Uterus (tissue), 4 donors: ENCODE measurements at places on chromosomes 11 and 22. TPM values are rescaled to one million over a fixed set of nuclear protein-coding genes. Genes with fewer than 3 reads are reported as not detected.

DNA sequence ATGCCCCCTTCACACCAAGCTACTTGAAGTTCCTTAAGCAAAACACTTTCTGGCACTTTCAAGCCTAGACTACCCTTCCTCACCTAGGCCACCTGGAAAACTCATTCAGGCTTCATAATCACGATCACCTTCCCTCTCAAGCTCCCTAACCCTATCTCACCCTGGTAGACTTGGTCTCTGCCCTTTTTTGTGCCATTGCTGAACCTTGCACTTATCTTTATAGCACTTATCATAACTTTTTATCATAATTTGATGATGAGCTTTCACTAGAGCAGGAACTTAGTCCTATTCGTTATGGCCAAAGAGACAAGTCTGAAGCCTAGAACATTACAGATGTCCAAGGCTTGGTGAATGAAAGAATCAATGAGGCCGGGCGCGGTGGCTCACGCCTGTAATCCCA, 5.5 kb downstream of the SLC35F2 start:
- no peak overlapping the region for H3K27ac ChIP-seq
- DNase-seq, result no peak
- H3K4me3 ChIP-seq, result no peak overlapping the region
- H3K4me1 ChIP-seq, result no peaks in the 10 kb centered on the region

GRCh38 chr11:94934362-94934761, 39.0 kb downstream of the CWC15 start:
- no peak overlapping the region for H3K4me3 ChIP-seq
- peaks cover 6% of the 10 kb centered on the region for H3K4me1 ChIP-seq
- no peaks in the 10 kb centered on the region for H3K36me3 ChIP-seq
- no peak for DNase-seq
- H3K27me3 ChIP-seq, result no peaks in the 10 kb centered on the region
- peak overlapping the region; percentile 78 for H3K27ac ChIP-seq

DNA sequence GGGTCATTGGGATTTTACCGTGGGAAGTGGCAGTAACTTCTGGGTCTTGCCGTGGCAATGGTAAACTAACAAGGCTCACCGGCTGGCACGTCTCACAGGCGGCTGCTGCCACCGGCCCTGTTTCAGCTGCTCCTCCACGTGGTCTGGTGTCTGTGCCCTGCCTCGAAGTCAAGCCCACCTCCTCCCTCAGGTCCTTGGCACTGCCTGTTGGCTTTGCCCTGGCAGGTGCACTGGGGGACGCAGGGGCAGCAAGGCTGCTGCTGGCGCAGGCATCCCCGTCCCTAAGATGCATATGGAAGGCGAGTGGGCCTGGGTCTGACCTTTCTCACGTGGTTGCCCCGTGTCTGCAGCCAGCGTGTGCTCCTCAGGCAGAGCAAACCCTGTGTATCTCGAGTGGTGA, 783.6 kb downstream of the BRD1 start:
- no peak overlapping the region for H3K27ac ChIP-seq
- H3K4me1 ChIP-seq, result no peaks in the 10 kb centered on the region
- no peaks in the 10 kb centered on the region for H3K36me3 ChIP-seq
- no peak overlapping the region for H3K4me3 ChIP-seq
- no peaks in the 10 kb centered on the region for H3K27me3 ChIP-seq

DNA sequence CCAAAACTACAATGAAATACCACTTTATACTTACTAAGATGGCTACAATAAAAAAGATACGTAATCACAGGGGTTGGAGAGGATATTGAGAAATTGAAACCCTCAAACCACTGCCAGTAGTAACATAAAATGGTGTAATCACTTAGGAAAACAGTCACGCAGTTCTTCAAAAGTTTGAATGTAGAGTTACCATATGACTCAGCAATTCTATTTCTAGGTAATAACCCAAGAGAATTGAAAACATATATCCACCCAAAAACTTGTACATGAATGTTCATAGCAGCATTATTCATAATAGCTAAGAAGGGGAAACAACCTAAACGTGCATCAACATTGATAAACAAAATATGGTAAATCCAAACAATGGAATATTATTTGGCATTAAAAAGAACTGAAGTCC, 24.4 kb upstream of the PSMA1 start:
- H3K27me3 ChIP-seq, result no peaks in the 10 kb centered on the region
- no peak for DNase-seq
- no peaks in the 10 kb centered on the region for H3K4me1 ChIP-seq

DNA sequence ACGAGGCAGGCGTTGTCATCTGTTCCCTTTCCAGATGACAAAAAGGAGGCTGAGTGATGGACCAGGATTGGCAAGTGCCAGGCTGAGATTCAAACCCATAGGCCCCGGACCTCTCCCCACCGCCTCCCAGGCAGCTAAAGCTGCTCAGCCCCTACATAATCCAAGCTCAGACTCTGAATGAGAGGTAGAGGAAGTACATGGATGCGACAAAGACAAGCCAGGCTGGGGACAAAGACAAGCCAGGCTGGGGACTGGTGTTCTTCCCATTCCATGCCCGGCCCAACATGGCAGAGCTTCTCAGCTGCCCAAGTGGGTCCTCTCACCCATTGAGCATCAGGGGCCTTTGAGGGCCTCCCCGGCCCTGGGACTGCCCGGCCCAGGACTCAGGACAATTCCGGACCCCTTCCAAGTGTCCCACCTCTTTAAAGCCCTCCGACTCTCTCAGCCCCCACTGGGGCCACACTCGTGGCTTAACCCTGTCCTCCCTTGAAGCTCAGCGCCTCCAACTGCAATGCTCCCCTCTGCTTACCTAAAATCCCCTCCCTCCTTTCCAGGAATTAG, 4.8 kb downstream of the MFNG start:
- no peak overlapping the region for H3K27ac ChIP-seq
- no peaks in the 10 kb centered on the region for H3K36me3 ChIP-seq
- no peak overlapping the region for H3K4me3 ChIP-seq
- no peak for DNase-seq
- H3K27me3 ChIP-seq, result no peaks in the 10 kb centered on the region

DNA sequence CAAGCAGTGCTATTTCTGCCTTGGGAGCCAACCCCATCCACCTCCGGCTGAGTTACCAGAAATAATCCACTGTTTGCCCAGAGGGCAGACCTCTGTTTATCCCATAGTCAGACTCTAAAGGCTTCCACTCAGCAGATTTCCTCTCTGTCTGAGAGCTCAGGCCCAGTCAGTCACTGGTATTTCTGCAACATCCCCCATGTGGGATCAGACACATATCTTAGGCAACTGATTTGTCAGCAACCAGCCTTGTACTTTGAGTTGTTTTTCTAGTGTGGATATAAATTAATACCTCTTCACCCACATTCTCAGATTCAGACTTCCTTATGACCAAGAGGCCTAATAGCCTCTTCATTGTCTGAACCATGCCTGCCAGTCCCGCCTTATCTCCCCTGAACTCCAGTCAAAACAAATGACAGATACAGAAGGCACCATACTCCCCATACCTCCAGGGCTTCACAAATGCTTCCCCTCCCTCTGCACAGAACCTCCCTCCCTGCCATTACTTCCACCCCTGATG, 193.6 kb downstream of the FAM76B start:
- no peaks in the 10 kb centered on the region for H3K4me1 ChIP-seq
- H3K36me3 ChIP-seq, result no peaks in the 10 kb centered on the region
- no peaks in the 10 kb centered on the region for H3K27me3 ChIP-seq

The CHEK1 gene
- 1.6 TPM for total RNA-seq

The APLNR gene
- not detected for total RNA-seq

GRCh38 chr11:7606496-7606895, 66.8 kb downstream of the CYB5R2 start:
- DNase-seq, result no peak
- no peaks in the 10 kb centered on the region for H3K27me3 ChIP-seq
- H3K27ac ChIP-seq, result no peak overlapping the region
- H3K4me1 ChIP-seq, result no peaks in the 10 kb centered on the region

DNA sequence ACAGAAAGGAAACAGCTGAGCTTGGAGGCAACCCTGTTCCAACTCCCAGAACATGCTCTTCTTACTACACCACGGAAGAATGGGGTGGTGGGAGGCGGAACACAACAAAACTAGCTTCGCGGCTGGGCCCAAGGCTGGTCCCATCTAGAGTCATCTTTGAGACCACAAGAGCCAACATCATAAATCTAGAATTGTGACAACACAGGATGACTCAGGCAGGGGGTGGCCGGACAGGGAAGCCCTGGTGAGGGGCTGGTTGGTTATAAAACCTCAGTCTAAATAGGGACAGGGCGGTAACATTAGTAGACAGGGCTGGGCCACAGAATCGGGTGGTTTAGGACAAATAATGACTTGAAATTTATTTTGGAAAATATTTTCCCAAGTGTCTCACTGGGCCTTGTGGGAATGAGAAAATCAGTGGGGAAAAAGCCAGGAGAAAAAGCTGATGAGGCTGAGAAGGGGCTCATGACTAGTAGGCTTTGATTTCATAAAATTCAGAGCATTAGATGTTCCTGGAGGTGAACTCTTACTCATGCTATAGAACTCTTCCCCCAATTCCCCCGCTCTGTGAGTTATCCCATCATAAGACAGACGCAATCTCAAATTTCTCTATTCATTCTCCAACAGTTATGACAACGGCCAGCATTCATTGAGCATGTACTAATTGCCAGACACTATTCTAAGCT, 151.8 kb upstream of the TIMP3 start:
- H3K4me3 ChIP-seq, result no peak overlapping the region
- peak; percentile 76 for DNase-seq
- no peaks in the 10 kb centered on the region for H3K4me1 ChIP-seq
- peak overlapping the region; percentile 77 for H3K27ac ChIP-seq
- H3K27me3 ChIP-seq, result no peaks in the 10 kb centered on the region

The NLRP10 gene
- total RNA-seq, result not detected

The RIMBP3C gene
- not detected for total RNA-seq

- H3K27ac ChIP-seq, result no peak overlapping the region
- no peak overlapping the region for H3K4me3 ChIP-seq
- H3K27me3 ChIP-seq, result no peaks in the 10 kb centered on the region
- H3K4me1 ChIP-seq, result no peaks in the 10 kb centered on the region
- no peaks in the 10 kb centered on the region for H3K36me3 ChIP-seq
These were observed 22.5 kb upstream of the KRTAP5-7 start for GRCh38 chr11:71504531-71504930.

DNA sequence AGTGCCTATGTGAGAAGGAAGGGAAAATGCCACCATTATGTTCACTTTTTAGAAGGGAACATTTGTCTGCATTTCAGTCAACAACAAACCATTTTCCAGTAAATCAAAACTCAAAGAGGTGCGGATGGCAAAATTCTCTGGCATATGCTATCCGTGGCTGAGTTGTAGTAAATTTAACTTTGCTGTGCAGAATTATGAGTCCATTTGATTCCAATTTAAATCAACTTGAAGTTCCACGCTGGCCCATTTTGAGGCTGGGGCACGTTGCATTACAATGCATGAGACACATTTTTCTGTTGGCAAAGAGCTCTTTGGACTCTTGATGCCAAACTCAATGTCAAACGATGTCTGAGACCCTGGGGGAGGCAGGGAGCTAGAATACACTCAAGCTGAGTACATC, 211.8 kb downstream of the LRRC4C start:
- no peaks in the 10 kb centered on the region for H3K4me1 ChIP-seq
- no peaks in the 10 kb centered on the region for H3K36me3 ChIP-seq
- H3K4me3 ChIP-seq, result no peak overlapping the region
- H3K27me3 ChIP-seq, result no peaks in the 10 kb centered on the region

GRCh38 chr11:102001657-102002338, 45.4 kb upstream of the CFAP300 start:
- H3K27ac ChIP-seq, result no peak overlapping the region
- DNase-seq, result no peak
- H3K36me3 ChIP-seq, result no peaks in the 10 kb centered on the region
- no peaks in the 10 kb centered on the region for H3K4me1 ChIP-seq

The SEC14L2 gene
- total RNA-seq, result 7.8 TPM

- peaks cover 7% of the 10 kb centered on the region for H3K4me1 ChIP-seq
- DNase-seq, result no peak
- H3K27ac ChIP-seq, result no peak overlapping the region
- no peak overlapping the region for H3K4me3 ChIP-seq
These were observed 3.4 kb downstream of the FAM181B start for GRCh38 chr11:82730286-82730685.

The TMA7B gene
- not detected for total RNA-seq

DNA sequence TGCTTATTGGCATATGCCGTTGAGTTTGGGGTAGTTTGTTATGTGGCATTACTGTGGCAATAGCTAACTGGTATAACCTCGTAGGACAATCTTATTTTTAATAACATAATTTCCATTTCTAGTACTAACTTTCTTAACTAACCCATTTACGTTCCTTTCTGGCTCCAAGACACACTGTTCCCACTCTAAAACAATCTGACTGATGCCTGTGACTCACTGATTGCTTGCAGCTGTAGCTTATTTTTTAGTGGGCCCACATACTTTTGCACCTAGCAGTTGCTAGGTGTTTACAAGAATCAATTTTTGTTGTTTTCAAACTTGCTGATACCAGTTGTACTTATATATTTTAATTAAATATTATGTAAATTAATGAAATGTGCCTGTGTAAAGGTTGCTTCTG, 52.2 kb downstream of the FAT3 start:
- no peak overlapping the region for H3K4me3 ChIP-seq
- no peaks in the 10 kb centered on the region for H3K27me3 ChIP-seq
- DNase-seq, result no peak
- H3K4me1 ChIP-seq, result no peaks in the 10 kb centered on the region
- H3K36me3 ChIP-seq, result no peaks in the 10 kb centered on the region

- no peak overlapping the region for H3K4me3 ChIP-seq
- peak; percentile 79 for DNase-seq
- no peaks in the 10 kb centered on the region for H3K27me3 ChIP-seq
- H3K36me3 ChIP-seq, result no peaks in the 10 kb centered on the region
- H3K27ac ChIP-seq, result peak overlapping the region; percentile 23
- no peaks in the 10 kb centered on the region for H3K4me1 ChIP-seq
These were observed 6.3 kb downstream of the CEND1 start for GRCh38 chr11:783581-784015.

DNA sequence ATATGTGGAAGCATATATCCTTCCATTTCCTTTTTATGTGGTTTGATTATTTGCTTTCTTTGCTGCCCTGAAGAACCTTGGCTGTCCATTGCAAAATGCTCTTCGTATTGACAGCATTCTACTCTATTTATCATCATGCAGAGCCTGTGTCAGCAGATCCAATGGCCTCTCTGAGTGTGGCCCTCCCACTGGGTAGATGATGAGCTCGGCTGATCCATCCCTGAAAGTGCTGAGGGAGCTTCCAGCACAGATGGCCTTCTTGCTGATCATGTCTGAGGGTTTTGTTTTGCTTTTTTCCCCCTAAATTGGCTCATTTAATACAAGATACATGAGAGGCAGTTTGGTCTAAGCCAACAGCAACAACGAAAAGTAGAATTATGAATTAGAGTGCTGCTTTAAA, 181.0 kb downstream of the GRIA4 start:
- no peak for DNase-seq
- no peak overlapping the region for H3K27ac ChIP-seq
- no peaks in the 10 kb centered on the region for H3K4me1 ChIP-seq
- H3K36me3 ChIP-seq, result no peaks in the 10 kb centered on the region

The P2RY2 gene
- total RNA-seq, result 3.1 TPM

DNA sequence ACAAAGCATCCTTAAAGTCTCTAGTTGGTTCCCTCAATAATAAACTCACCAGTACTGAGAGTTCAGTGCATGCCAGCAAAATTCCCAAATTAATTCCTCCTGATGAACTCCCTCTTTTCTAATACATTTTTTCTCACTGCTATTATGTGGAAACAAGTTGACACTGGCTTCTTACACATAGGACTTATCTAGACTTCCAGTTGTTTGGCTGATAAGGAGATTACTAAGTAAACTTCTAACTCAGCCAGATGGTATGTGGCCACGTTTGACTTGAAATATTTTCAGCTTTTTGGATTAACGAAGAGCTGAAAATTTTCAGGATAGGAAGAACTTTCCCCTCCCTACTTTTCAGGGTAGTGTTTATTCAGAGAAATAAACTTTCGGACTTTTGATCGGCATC, 1154.2 kb upstream of the TENM4 start:
- H3K27ac ChIP-seq, result no peak overlapping the region
- no peaks in the 10 kb centered on the region for H3K4me1 ChIP-seq
- DNase-seq, result no peak
- H3K27me3 ChIP-seq, result no peaks in the 10 kb centered on the region
- no peak overlapping the region for H3K4me3 ChIP-seq
- no peaks in the 10 kb centered on the region for H3K36me3 ChIP-seq
